Left renal pelvis (tissue), 4 donors: ENCODE measurements at places on chromosomes 3 and 15. TPM values are rescaled to one million over a fixed set of nuclear protein-coding genes. Genes with fewer than 3 reads are reported as not detected.

- no peak for DNase-seq
These were observed 43.9 kb downstream of the MUC4 start for GRCh38 chr3:195767792-195768191.

GRCh38 chr15:22806664-22807063 lies 20.2 kb downstream of the NIPA1 start:
- DNase-seq: no peak

- no peak for DNase-seq
These were observed 23.1 kb downstream of the MAPKBP1 start for GRCh38 chr15:41797201-41797944.

- no peak for DNase-seq
These were observed 189.6 kb upstream of the MLF1 start for GRCh38 chr3:158381262-158381868.

- DNase-seq: no peak
These were observed 237.4 kb upstream of the NR2F2 start for GRCh38 chr15:96093063-96093462.

DNA sequence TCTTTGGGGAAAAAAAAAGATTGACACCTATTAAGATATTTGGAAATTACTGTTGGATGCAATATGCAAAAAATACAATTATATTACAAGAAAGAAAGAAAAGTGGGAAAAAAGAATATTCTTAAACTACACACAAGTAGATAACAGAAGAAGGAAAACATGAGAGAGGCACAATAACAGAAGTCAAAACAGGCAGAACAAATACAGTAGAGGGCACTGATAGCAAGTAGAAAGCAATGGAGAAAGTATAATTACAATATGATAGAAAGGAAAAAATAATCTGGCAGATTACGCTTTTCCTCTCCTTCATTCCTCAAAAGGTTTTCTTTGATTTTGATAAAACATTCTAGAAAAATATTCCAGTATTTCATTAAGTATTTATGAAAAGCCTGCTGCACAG lies 72.1 kb downstream of the ADAM10 start:
- DNase-seq: no peak

DNA sequence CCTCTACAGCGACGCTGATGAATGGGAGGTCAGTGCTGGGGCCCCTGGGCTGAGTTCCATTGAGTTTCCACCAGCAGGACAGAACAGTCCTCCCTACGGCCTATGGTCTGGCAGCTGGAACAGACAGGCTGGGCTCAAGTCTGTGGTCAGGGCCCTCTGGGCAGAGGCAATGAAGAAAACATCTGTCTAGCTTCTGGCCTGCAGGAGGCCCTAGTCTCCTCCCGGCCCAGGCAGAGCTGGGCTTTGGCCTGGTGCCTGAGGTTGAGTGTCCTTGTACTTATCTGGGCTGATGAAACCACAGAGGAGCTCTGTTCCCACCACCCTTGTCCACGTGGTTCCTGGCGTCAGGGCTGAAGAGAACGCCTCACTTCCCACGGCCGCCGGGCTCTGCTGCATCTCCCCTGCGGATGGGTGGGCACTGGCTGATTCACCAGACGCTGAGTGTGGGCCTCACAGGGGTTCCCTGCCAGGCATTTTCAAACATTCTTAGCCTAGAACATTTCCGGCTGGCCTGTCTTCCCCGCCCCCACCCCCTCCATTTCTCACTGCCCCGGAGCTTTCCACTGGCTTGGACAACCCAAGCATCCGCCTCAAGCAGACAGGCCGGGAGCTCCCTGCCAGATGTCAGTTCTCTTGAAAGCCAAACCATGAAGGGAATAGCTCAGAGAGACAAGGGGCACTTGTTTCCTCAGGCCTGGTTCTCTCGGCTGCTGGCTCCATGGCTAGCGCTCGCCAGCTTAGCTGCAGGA lies 20.3 kb downstream of the PPCDC start:
- DNase-seq: peak; percentile 56

GRCh38 chr3:111434941-111435622 lies 106.9 kb upstream of the CD96 start:
- DNase-seq: no peak

DNA sequence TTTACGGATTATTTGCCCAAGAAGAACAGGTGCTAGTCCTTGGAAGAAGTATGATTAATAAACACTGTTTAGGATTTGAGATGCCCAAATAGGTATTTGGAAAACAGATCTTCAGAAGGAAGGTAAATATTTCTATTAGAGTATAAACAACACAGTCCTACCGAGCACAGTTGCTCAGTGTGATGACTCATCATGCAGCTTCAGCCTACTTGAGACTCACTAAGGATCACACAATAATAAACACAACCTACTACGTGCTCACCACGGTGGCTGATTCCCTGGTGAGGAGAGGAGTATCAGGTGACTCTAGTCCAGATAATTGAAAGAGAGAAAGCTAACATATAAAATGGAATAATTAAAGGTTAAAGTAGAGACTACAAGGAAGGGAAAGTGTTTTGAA lies 72.0 kb downstream of the PDZRN3 start:
- no peak for DNase-seq

DNA sequence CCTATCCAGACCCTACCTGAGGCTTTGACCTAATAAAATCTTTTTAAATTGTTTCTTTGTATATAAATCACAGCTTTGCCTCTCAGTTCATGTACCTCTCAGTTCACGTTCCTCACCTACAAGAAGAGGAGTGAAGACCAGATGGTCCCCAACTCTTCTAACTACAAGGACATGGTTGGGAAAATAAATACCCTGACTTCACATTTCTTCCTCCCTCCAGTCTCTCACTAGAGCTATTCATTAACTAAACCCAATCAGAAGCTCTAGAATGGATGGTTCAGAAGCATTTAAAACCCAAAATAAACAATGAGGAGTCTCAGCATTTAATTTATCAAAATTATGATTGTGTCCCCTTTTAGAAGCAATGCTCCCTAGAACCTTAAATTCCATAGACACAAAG lies 97.3 kb upstream of the AGTR1 start:
- DNase-seq: no peak

DNA sequence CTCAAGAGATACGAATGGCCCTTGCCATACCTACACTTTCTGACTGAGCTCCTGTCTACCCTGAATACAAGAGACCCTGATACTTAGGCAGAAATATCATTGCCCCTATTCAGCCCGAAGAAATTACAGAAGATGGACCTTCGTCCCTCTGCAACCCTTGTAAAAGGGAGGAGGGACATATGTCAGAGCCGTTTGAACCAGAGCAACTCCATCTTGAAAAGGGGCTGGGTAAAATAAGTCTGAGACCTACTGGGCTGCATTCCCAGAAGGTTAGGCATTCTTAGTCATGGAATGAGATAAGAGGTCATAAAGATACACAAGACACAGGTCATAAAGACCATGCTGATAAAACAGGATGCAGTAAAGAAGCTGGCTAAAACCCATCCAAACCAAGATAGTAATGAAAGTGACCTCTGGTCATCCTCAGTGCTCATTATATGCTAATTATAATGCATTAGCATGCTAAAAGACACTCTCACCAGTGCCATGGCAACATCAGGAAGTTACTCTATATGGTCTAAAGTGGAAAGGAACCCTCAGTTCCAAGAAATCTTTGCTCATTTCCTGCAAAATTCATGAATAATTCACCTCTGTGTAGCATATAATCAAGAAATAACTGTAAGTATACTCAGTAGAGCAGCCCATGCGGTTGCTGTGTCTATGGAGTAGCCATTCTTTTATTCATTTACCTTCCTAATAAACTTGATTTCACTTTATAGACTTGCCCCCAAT lies 49.7 kb upstream of the GPD1L start:
- no peak for DNase-seq

GRCh38 chr15:27826411-27826810 lies 272.7 kb downstream of the OCA2 start:
- no peak for DNase-seq

DNA sequence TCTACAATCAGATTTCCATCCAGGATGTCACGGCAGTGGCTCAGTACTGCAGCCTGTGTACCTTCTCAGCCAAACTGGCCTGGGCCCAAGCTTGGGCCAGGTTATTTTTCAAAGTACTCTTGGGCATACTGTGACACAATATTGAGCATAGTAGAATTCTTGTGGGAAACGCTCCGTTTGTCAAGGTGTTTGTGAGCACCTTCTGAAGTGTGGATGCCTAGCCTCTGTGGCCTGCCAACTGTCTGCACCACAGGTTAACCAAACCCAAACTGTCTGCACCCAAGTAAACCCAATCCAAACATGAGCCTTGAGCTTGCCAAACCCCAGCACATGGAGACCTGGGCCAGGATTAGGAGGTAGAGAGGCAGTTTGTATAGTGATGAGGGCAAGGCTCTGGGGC lies 25.4 kb downstream of the CTDSPL start:
- no peak for DNase-seq

DNA sequence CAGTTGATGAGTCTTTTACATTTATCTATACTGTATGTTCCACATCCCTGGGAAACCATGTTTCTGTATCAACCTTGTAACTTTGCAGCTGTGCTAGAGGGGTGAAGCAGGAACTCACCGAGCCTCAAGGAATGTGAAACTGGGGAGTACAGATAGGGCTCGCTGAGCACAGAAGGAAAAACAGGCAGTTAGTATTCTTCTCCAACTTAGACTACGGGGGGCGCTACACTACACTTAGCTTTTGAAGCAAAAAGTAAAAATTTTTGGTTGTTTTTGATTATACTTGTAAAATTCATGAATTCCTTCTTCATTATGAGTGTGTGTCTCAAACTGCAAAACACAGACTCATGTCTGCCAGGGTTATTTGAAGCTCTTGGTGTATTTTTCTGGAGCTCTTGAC lies 132.7 kb upstream of the RGMA start:
- DNase-seq: no peak

- DNase-seq: no peak
These were observed 54.6 kb downstream of the SPRED1 start for GRCh38 chr15:38307251-38307650.

DNA sequence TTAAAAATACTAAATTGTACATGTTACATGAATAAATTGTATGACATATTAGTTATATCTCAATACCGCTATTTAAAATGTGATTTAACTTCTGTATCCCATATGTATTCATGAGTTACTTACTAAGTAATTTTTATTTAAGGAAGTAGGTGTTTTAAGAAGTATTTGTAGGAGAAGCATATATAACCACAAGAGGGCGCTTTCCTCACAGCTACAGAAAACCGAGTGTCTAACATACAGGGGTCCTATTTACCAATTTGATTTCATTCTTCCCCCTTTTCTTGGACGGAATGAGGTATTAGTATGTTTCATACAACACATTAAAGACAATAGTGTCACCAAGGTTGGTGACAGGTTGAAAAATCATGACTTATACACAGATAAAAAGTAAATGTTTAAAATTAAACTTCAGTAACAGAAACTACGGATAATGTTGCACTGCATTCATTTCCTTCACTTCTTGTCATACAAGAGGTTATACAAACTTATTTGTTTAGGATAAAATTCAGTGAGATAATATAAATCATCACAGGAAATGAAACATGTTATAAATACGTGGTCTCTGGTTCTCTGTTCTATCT lies 253.6 kb downstream of the MAGI1 start:
- no peak for DNase-seq

DNA sequence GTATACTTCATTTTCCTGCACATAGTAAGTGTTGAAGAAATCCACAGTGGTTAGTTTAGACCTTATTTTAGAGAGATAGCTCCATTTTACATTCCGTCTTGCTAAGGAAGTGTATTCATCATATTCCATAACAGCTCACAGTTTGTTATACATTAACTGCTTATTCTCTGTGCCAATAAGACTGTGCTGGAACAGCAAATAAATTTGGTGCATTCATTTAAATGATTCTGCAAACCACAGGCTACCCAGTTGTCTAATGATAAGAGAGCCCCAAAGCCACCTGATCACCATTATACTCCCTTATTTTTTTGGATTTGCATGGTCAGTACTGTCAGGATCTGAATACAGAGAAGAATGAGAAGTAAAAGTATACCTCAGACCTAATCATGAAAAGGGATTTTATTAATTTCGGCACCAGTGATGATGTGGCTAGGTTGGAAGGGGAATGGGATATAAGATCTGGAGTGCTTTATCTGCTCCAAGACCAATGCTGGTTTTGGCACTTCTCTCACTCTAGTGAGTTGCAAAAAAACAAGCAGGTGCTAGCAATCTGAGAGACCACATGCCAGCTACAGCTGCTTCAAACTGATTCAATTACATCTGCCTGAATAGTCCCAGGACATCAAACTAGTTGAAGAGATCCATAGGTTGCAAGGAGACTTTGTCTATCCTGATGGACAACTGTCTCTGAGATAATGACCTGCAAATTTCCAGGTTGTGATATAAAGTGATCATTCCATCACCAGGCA lies 254.8 kb downstream of the ZBTB20 start:
- no peak for DNase-seq

GRCh38 chr3:11307830-11308432 lies 35.7 kb downstream of the ATG7 start:
- no peak for DNase-seq

DNA sequence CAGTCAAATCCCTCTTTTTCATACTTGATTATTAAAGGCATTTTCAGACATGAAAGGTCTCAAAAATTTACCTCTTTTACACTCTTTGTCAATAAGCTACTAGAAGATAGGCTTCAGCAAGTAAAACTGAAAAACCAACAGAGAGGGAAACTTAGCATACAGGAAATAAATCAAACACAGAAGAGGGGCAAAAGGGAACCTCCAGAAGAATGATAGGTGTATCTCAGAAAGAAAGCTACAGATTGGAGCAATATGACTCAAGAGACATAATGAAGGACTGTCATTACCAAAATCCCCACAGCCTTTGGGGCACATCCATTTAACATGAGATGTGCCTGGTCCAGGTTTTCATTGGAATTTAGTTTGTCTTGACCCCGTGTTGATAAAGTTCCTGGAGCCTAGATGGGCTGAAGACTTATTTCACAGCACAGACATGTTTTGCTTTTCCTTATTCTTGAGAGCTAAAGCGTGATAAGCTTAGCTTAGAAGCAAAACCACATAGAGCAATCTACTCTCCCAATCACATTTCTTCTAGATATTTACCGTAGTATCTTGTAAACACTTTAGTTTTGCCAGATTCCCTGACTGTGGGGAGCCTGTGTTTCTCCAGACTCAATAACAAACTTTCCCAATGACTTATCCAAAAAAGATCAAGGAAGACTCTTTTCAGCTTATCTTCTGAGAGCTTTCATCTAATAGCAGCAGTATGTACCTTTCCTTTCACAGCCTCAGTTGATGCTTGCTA lies 11.7 kb downstream of the LRRFIP2 start:
- DNase-seq: no peak

- no peak for DNase-seq
These were observed 626.3 kb upstream of the NAALADL2 start for GRCh38 chr3:174232658-174233429.

DNA sequence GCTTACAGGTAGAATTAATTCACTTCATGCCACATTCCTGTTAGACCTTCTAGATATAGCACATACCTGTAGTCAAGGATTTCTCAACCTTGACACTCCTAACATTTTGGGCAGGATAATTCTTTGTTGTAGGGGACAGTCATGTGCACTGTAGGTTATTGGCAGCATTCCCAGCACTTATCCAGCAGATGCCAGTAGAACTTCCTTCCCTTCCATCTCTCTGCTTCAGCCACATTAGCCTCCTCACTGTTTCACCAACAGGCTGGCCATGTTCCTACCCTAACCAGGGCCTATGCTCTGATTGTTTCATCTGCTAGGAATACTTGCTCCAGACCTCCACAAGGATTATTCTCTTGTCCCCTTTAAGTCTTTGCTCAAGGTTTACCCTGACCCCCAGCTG lies 68.0 kb upstream of the STAC start:
- no peak for DNase-seq

The TM4SF4 gene
- 2.5 TPM for polyA plus RNA-seq

The FBXL22 gene
- polyA plus RNA-seq: 1.1 TPM

The C3orf18 gene
- polyA plus RNA-seq: 20.9 TPM

The CPLX3 gene
- not detected for polyA plus RNA-seq

The PPP4R2 gene
- 88.4 TPM for polyA plus RNA-seq

The GPR149 gene
- 0.55 TPM for polyA plus RNA-seq

The PIF1 gene
- polyA plus RNA-seq: 7.2 TPM
